ENCODE measurements at places on chromosomes 12 and 14. TPM values are rescaled to one million over a fixed set of nuclear protein-coding genes. Genes with fewer than 3 reads are reported as not detected.

Gene LAG3
- total RNA-seq = under 0.01 TPM

Gene PPP4R4
- 0.85 TPM for total RNA-seq

Gene MYL2
- not detected for total RNA-seq

Gene KRT6C
- not detected for total RNA-seq

Gene LALBA
- not detected for total RNA-seq

Measured in endothelial cell of coronary artery (primary cell).